ENCODE measurements at places on chromosomes 13 and 19.

- DNase-seq, result no peak
Observed at GRCh38 chr19:49718991-49719390, 28.1 kb downstream of the CPT1C start.

DNA sequence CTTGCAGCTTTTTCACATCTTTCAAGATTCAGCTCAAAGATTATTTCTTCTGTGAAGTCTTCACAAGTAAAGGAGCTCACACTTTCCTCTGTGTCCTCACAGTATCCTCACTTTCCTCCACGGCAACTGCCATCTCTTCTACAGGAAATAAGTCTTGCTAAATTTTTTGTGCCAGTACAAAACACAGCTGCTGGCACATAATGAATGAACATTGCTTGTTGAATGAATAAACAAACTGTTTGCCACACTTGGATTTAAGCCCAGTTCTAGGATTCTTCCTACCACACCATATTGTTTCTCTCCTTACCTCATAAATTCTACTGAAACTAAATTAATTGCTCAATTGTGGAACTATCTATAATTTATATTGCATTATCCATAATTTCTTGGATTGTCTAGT is 59.5 kb downstream of the RAP2A start:
- no peak for DNase-seq

DNA sequence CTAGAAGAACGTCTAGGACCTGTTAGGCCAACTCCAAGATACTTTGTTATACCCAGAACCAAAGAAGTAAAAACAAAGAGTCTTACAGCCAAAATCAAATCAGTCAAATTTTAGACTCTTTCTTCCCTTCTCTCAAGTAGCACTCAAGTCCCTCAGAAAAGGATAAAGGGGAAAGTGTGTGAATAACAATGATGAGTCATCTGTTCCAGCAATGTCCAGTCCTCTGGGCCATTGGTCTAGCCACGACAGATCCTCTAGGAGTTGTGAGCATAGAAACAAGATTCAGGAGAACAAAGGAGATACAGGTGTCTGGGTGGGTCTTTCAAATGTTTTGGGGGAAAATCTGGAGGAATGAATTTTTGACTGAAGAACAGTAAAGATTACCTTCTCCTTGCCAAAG is 36.3 kb downstream of the STOML3 start:
- no peak for DNase-seq

GRCh38 chr19:5580161-5580571 is 12.4 kb upstream of the TINCR start:
- no peak for DNase-seq

GRCh38 chr13:70534466-70534865 is 426.2 kb upstream of the KLHL1 start:
- no peak for DNase-seq

GRCh38 chr13:97459215-97459777 is 25.3 kb downstream of the RAP2A start:
- DNase-seq, result no peak

Measured in stimulated activated CD4-positive, alpha-beta T cell treated with anti-CD3 and anti-CD28 coated beads, Interleukin-4, amount 100 ng/mL, for 48 hours (primary cell).